ENCODE measurements at places on chromosomes 7 and 10.

DNA sequence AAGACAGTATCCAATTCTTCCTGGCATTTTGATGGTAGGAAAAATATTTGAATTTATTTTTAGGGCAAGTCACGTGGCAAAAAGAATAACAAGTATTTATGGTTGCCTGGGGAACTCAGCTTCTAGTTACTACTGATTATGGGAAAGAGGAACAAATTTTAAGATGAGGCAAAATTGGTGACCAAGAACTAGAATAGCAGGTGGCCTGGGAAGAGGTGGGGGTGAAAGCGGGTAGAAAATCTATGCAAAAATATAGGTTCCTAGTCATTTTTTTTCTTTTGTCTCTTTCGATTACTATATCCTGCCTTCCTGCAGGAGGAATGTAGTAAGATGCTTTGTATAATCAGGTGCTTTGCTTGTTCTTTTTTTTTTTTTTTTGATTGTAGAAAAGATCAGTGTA is 27.8 kb downstream of the ENTPD1 start:
- H3K27me3 ChIP-seq, result no peaks in the 10 kb centered on the region
- no peak for DNase-seq
- H3K4me1 ChIP-seq, result no peaks in the 10 kb centered on the region
- H3K36me3 ChIP-seq, result no peaks in the 10 kb centered on the region

- no peaks in the 10 kb centered on the region for H3K4me1 ChIP-seq
- H3K4me3 ChIP-seq, result no peak overlapping the region
- no peaks in the 10 kb centered on the region for H3K27me3 ChIP-seq
- DNase-seq, result no peak
- no peak overlapping the region for H3K27ac ChIP-seq
These were observed 45.0 kb downstream of the VWDE start for GRCh38 chr7:12358694-12359093.

- DNase-seq, result no peak
- no peaks in the 10 kb centered on the region for H3K36me3 ChIP-seq
- H3K27me3 ChIP-seq, result no peaks in the 10 kb centered on the region
- peaks cover 9% of the 10 kb centered on the region for H3K4me1 ChIP-seq
- no peak overlapping the region for H3K4me3 ChIP-seq
These were observed 23.5 kb upstream of the TRIM8 start for GRCh38 chr10:102620591-102621442.

GRCh38 chr10:71232089-71232998 is 20.0 kb downstream of the UNC5B start:
- no peak overlapping the region for H3K27ac ChIP-seq
- peaks cover 98% of the 10 kb centered on the region for H3K27me3 ChIP-seq
- H3K4me3 ChIP-seq, result no peak overlapping the region
- no peak for DNase-seq
- no peaks in the 10 kb centered on the region for H3K4me1 ChIP-seq

DNA sequence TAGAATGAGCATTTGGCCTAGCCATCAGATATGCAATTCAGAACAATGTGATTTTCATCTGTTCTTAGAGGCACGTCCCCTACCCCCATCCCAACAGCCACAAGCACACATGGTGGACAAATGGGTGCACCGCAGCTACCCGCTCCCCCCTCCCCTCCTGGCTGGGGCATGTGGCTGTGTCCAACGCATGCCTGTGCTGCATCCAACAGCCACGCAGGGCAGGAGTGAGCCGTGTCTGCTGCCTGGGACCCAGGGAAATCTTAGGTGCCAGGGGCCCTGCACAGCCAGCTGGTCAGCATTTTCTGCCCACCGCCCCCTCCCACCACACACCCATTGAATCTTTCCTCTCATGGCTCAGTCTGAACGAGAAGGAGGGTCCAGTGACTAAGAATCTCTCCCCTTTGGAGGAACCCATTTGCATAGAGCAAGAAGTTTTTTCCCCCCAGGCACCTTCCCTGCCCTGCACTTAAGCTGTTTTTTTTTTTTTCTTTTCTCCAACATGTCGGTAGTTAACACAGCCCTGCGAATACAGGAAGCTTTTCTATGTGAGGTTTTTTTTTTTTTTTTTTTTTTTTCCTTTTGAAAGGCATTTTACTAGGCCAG is 138.9 kb downstream of the WDR11 start:
- no peak for DNase-seq
- peaks cover 11% of the 10 kb centered on the region for H3K4me1 ChIP-seq
- H3K36me3 ChIP-seq, result no peaks in the 10 kb centered on the region
- no peak overlapping the region for H3K4me3 ChIP-seq
- H3K27me3 ChIP-seq, result no peaks in the 10 kb centered on the region

DNA sequence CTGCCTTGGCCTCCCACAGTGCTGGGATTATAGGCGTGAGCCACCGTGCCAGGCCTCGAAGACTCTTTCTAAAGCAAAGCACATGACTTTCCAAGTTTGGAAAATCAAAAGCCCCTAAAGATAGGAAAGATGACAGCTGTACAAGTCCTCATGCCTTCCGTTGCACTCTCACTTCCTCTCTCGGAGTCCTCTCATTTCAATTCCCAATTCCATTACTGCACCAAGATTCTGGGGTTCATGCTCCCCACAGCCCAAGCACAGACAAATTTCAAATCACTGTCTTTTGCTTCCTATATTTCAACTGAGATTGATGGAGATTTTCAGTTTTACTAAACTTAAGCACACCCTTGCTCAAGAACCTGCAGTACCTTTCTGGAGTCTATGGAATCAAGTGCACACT is 10.9 kb upstream of the PLAU start:
- H3K27ac ChIP-seq, result peak overlapping the region; percentile 96
- peak overlapping the region; percentile 21 for H3K4me3 ChIP-seq
- no peaks in the 10 kb centered on the region for H3K27me3 ChIP-seq
- peaks cover 12% of the 10 kb centered on the region for H3K36me3 ChIP-seq

DNA sequence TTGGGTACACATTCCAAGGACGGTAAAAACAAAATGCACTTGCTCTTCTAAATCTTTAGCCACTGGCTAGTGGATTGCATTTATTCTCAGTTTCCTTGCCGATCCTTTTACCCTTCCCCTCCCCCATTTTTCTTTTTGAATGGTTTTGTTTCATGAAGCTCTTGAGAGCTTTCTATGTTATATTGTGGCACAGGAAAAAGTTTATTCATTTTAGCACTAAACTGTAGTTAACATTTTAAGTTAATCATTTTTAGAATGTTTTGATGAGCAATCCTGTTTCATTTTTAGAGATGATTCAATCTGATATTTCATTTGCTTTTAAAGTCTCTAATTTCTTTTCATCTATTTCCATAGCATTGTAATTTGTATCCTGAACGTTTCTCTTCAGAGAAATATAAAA is 24.0 kb downstream of the ZEB1 start:
- no peak for DNase-seq
- H3K4me1 ChIP-seq, result no peaks in the 10 kb centered on the region
- no peak overlapping the region for H3K27ac ChIP-seq
- H3K27me3 ChIP-seq, result no peaks in the 10 kb centered on the region
- H3K36me3 ChIP-seq, result no peaks in the 10 kb centered on the region
- H3K4me3 ChIP-seq, result no peak overlapping the region

GRCh38 chr10:93916257-93917063 is 22.7 kb downstream of the SLC35G1 start:
- H3K4me1 ChIP-seq, result no peaks in the 10 kb centered on the region
- no peaks in the 10 kb centered on the region for H3K27me3 ChIP-seq
